ENCODE measurements at places on chromosomes 11 and 22.

GRCh38 chr11:79667380-79667779 lies 226.6 kb upstream of the TENM4 start:
- DNase-seq: no peak

DNA sequence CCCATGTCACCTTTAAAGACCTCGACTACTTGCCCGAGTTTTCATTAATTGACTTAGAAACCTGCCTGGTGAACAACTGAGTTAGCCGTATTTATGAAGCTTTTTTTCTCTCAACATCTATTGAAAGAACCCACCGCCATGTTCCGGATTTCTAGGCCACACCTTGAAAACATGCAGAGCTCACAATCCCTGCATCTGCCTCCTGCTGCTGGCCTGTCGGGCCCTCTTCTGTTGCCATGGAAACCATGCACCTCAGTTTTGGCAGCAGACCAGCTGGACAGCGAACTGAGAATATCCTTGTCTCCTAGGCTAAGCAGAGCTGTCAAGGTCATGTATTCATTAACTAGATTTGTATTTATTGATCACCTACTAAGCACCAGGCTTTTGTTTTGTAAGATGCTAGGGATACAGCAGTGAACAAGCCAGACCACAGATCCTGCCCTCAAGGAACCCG lies 4.3 kb upstream of the PATZ1 start:
- no peak for DNase-seq

GRCh38 chr11:70650075-70650909 lies 252.0 kb downstream of the CTTN start:
- no peak for DNase-seq

GRCh38 chr11:70134490-70134889 lies 56.4 kb downstream of the ANO1 start:
- DNase-seq: no peak

DNA sequence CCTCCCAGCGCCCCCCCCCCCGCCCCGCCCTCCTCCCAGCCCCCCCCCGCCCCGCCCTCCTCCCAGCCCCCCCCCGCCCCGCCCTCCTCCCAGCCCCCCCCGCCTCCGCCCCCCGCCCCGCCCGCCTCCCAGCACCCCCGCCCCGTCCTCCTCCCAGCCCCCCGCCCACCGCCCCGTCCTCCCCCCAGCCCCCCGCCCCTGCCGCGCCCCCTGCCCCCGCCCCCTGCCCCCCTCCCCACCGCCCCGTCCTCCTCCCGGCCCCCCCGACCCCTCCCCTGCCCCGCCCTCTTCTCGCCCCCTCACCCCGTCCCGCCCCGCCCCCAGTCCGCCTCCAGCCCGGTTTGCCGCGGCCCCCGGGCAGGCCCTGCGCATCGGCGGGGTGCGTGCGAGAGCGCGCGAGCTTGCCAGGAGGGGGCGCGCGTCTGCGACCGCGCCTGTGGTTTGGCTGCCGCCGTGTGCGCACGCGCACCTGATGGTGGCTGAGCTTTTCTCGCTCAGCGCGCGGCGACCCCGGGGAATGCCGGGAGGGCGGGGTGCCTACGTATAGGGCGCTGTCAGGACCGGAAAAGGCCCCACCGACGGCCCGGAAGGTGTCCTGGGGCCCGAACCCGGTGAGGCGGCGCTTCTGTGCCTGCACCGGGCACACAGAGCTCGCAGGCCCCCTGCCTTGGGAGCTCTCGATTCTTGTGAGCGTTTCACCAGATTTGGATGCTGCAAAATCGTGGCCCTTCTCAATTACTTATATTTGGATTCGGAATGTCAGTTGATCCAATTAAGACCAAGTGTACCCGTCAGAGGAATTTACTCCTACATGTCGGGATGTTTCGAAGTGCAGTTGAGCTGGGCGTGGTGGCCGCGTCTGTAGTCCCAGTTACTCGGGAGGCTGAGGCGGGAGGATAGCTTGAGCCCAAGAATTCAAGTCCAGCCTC lies 501 bp upstream of the TTLL12 start:
- DNase-seq: peak; percentile 96

DNA sequence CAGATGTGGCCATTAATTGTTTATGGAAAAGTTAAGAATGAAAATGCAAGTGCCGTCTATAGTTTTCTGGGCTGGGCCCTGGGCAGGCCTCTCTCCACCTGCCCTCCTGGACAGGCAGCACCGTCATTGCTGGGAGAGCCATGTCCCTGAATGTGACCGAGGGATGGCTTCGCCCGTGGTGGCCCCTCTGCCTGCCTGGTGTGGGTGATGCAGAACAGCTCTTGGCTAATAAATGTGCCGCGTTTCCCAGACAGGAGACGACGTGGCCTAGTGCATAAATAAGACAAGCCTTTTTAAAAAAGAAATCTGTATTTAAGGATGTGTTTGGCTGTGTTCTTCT lies 407.3 kb downstream of the TBC1D22A start:
- no peak for DNase-seq

DNA sequence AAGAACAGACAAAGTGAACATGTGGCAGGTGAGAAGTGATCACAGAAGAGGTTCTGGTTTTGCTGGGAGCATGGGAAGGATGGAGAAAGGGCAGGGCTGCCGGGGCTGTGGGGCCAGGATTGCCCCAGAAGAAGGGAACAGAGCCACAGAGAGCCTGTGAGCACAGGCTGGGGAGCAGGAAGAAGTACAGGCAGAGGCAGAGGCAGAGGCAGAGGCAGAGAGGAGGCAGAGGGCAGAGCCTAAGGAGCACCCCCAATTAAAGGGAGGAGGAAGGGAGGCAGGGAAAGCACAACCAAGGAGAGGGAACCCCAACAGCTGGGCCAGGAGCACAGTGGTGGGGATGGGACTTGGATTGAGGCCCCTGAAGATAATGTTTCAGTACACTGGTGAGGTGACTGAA lies 51.5 kb downstream of the SGSM3 start:
- no peak for DNase-seq

DNA sequence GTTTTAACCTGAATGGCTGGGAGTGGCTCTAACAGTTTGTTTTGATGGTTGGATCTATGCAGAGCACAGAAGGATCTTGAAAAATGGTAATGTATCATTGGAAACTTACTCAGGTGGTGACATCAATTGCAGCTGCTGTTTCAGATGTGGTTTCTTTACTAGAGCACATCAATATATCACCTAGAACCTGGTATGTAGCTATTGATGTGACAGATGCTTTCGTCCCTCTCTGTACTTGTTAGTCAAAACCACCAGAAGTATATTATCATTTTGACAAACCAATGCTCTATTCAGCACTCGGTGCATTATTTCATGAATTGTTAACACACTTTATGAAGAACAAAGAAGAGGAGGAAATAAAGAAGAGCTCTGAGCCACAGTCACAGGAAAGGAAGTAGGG lies 26.6 kb upstream of the SCN3B start:
- DNase-seq: no peak

DNA sequence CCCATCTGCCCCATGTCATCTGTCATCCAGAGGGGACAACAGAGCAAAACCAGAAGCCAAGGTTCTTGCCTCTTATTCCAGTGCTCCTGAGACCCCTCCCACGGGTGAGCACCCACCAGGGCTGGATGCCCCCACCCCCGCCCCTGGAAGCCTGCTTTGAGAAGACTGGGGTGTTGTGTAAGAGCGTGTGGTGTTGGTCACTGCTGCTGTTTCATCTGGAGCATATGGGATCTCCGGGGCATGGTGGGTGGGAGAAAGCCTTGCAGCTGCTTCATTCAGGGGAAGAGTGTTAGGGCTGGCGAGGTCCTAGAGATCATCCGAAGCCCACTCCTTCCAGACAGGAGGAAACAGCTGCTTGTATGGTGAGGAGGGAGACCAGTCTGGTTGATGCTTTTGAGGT lies 54.1 kb downstream of the CHRDL2 start:
- DNase-seq: no peak

- DNase-seq: no peak
Observed at GRCh38 chr11:95229199-95229992, 1.6 kb downstream of the SESN3 start.

- DNase-seq: no peak
Observed at GRCh38 chr22:35477911-35478582, 62.6 kb upstream of the RASD2 start.

DNA sequence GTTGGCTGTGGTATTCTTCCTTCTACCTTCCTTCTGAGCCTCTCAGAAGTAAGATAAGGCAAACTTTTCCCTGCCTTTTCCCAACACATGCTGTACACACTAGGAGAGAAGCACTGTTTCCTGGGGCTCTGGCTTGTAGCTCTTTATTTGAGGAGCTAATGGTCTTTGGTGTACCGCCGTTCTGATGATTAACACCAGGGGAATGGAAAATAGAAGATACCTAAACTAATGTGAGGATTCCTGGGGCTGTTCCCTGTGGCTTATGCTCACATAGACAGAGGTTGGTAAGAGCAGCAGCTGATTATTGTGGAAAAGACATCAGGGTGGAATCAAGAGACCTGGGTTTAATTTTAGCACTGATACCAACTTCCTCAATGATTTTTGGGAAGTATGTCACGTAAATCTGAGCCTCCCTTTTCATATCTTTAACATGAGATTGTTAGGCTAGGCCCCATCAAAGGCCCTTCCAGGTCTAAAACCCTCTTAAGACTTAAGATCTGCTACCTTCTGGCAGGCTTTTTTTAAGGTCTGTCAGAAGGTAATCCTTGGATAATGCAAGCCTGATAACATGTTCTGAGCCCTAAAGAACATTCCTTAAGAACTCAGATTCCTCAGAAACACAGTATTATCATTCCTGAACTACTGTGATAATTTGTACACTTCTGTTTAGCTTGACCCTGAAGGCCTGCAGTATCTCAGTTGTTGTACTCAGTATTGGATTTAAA lies 24.8 kb upstream of the RCE1 start:
- DNase-seq: no peak

- DNase-seq: peak; percentile 28
Observed at GRCh38 chr11:59158206-59159068, 13.5 kb upstream of the DTX4 start.

DNA sequence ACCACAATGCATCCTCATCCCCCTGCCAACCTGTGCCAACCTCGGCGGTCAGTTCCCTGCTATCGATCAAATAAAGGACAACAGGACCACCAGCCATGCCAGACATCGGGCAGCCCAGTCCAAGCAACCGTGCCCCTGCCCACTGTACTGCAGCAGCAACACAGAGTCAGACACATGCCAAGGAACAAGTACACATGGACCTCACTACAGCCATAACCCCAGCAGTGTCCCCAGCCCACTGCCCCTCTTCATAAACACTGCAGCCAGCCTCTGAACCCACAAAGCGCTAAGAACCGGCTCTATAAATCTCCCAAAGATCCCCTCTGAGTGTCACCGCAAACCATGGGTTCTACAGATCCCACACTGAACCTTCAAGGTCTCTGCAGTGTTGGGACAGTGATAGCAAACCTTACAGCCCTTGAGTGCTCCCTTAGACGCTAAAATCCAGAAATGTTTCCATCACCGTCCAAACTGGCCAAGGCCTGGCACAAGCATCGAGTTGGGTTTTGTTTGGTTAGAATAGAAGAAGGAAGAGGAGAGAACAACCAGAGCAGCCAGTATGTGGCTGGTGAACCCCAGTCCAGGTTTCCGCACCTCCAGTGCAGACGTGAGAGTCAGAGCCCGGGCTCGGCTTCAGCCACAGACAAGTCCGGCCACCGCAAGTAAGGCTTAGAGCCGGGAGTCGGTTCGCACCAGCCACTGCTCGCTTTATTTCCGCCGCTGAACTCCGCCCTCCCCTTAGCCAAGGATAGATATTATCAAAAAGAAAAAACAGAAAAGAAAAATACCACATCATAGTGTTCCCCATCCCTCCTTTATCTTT lies 7.9 kb downstream of the PAX6 start:
- no peak for DNase-seq

- no peak for DNase-seq
Observed at GRCh38 chr22:10741210-10741609, 4786.8 kb upstream of the OR11H1 start.

DNA sequence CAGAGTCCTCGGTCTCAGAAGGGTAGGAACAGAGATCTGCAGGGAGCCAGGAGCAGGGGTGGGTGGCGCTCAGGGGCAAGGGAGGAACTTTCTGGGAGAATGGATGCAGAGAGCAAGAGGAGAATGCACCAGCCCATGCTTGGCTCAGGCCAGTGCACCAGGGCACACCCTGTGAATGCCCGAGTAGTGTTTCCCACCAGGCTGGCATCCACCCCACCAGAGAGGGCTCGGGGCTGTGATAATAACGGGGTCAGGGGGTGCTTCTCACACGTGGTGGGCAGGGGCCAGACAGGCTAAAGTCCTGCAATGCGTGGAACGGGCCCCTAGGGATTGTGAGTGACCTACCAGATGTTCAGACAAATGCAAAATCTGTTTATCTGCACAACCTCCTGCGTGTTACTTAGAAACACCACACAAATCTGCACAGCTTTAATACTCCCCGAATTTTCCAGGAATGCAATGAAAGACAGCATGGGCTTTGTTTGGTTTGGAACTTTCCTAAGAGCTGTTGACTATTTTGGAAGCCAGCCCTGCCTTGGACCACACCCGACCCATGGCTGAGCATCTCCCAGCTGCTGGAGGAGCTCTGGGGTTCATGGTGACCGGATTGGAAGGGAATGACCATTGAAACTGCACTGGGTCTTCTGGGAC lies 368.3 kb downstream of the SHANK2 start:
- DNase-seq: no peak

GRCh38 chr22:30305906-30306626 lies 16.8 kb upstream of the CASTOR1 start:
- DNase-seq: no peak

DNA sequence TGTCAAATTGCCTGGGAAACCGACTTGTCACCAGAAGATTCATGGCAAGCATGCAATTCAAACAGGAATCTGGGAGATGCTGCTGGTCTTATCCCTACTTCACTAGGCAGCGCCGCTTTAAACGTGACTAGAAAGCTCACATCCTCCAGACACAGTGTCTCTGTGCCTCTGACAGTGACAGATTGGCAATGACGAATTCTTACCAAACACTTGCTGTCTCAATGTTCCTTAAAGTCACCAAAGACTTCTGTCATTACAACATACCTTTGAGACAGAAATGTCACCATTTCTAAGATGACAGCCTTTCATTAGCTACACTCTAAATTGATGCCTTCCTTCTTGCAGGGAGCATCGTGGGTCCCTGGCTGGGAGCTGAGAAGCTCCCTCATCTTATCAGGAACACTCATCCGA lies 197.8 kb downstream of the CWF19L2 start:
- DNase-seq: no peak

GRCh38 chr22:32123657-32124056 lies 35.4 kb downstream of the C22orf42 start:
- no peak for DNase-seq

GRCh38 chr11:68122936-68123539 lies 1.9 kb upstream of the CHKA start:
- DNase-seq: no peak

DNA sequence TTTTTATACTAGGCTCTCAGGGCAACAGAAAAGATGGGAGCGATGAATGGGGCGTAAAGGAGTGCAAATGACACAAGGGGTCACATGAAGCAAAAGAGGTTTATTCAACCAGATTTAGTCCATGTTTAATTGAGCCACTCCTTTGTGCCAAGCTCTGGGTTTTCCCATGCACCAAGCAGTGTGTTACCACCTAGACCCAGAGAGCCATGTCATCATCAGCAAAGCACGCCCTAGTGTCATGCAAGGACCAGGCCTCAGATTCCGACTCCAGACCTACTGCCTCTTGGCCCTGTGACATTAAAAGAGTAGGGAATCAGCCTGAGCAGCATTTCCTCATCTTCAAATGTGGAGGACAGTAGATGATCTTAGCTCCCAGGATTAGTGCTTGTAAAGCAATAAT lies 1.1 kb upstream of the IGLL5 start:
- DNase-seq: no peak

All from activated CD4-positive, alpha-beta T cell treated with anti-CD3 and anti-CD28 coated beads, Interleukin-2, amount 50 U/mL, for 24 hours (primary cell).